Endodermal cell (in vitro differentiated cells): ENCODE measurements at places on chromosomes 6 and 20. TPM values are rescaled to one million over a fixed set of nuclear protein-coding genes. Genes with fewer than 3 reads are reported as not detected.

The SIRPB2 gene
- not detected in 3 replicates for total RNA-seq

The PRDM1 gene
- 68.4 and 74.3 TPM in 2 replicates for total RNA-seq

The PROKR2 gene
- not detected in 3 replicates for total RNA-seq

The GNAS-AS1 gene
- 5.6 to 11.5 TPM (median 9.7 TPM) in 3 replicates for total RNA-seq

The EDN3 gene
- 0.20 TPM in 1 of 2 replicates, not detected in the other for total RNA-seq

The NOX3 gene
- not detected in 3 replicates for total RNA-seq

DNA sequence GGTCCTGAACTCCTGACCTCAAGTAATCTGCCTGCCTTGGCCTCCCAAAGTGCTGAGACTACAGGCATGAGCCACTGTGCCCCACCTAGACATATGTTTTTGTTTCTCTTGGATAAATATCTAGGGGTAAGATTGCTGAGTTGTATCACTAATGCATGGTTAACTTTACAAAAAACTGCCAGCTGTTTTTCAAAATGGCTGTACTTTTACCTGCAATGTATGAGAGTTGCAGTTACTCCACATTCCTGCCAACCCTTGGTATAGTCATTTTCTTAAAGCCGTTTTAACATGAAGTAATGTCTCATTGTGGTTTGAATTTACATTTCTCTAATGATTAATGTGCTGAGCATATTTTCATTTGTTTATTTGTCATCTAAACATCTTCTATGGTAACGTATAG is 289.7 kb downstream of the UTRN start:
- no peaks in the 10 kb centered on the region for H3K4me1 ChIP-seq
- H3K4me3 ChIP-seq, result no peak overlapping the region
- peaks cover 18% of the 10 kb centered on the region for H3K36me3 ChIP-seq

- no peaks in the 10 kb centered on the region for H3K4me1 ChIP-seq
- no peak overlapping the region for H3K27ac ChIP-seq
- no peak overlapping the region for H3K4me3 ChIP-seq
Observed at GRCh38 chr20:24737212-24737850, 211.7 kb upstream of the CST7 start.

- no peak overlapping the region for H3K4me3 ChIP-seq
- H3K27ac ChIP-seq, result no peak overlapping the region
- no peak for DNase-seq
- no peaks in the 10 kb centered on the region for H3K27me3 ChIP-seq
- H3K4me1 ChIP-seq, result no peaks in the 10 kb centered on the region
Observed at GRCh38 chr6:135114355-135115145, 59.9 kb upstream of the HBS1L start.

DNA sequence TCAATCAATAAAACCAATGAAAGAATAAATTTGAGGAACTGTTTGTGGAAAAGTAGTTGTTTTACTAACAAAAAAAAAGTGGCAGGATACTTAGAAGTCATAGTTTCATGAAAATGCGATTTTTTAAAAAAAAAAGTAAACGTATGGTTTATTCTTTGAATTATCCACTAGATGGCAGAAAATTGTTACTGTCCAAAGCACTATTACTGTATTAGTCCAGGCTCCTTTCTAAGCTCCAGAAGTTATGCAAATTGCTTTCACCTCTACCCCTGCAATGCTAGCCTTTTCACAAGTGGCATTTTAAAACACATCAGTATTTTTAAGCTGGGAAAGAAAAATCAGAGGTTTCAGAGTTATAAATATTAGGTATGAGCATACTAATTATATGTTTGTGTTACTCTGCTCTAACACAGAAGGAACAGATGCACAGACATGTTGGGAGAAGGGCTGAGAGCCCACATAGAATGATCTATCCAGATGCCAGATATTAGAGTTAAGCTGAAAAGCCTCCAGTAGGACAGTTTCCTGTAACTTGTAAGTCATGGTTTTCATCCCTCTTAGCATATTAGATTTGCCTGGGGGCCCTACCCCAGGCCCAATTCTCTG is 63.9 kb downstream of the FHL5 start:
- H3K27ac ChIP-seq, result no peak overlapping the region
- H3K4me1 ChIP-seq, result no peaks in the 10 kb centered on the region
- no peak for DNase-seq
- H3K4me3 ChIP-seq, result no peak overlapping the region

DNA sequence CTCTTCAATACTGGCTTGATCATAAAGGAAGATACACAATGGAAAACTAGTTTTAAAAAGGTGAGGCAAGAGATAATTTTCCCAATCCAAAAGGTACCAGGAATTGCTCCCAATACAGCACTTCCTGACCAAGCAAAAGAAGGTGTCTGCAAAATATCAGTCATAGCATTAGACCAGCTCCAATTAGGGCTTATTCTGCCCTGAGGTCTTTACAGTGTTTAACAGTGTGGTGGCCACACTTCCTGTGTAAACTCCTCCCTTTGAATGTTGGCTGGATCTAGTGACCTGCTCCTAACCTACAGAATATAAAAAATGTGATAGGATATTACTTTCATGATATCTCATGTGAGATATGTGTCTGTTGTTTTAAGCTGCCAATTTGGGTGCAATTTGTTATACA is 57.1 kb upstream of the BTN3A2 start:
- no peak for DNase-seq
- no peak overlapping the region for H3K27ac ChIP-seq
- H3K4me3 ChIP-seq, result no peak overlapping the region
- H3K4me1 ChIP-seq, result no peaks in the 10 kb centered on the region
- H3K36me3 ChIP-seq, result no peaks in the 10 kb centered on the region
- no peaks in the 10 kb centered on the region for H3K27me3 ChIP-seq

DNA sequence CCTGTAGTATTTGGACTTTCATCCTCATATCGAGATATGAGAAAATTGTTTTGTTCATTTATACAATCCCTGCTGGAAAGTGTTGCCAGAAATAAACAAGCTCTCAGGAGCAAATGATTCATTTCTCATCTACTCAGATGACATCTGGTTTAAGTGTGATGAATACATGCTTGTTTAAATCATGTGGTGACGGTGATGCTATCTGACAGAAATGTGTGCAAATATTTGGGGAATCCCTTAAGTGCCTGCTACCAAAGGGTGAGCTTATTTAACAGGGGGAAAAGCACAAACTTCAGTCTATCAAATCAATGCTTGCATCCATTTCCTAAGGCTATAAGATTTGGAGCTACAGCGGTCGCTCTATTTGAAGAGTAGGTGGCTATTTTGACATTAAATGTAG is 368.3 kb upstream of the SASH1 start:
- no peaks in the 10 kb centered on the region for H3K27me3 ChIP-seq
- H3K4me1 ChIP-seq, result peaks cover 11% of the 10 kb centered on the region
- no peak overlapping the region for H3K4me3 ChIP-seq
- DNase-seq, result no peak
- no peaks in the 10 kb centered on the region for H3K36me3 ChIP-seq

- no peak overlapping the region for H3K4me3 ChIP-seq
- H3K27ac ChIP-seq, result no peak overlapping the region
- peak; percentile 94 for DNase-seq
Observed at GRCh38 chr20:59525500-59526241, 78.7 kb upstream of the PHACTR3 start.

DNA sequence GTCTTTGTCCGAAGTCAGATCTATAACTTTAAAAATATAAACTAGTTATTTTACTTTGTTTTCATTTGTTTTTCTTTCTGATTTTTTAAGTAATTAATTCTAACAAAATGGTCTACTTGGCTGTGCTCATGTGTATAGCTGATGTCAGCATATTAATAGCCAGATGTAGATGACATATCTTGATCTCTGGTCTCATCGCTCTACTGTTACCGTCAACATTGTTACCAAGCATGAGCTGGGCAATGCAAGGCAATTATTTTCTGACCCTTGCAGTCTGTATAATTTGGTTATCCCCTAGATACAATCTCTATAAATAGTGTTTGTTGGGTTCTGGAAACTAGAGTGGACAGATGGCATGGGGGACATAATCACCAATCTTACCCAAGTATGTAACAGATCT is 151.6 kb upstream of the PTPRK start:
- no peaks in the 10 kb centered on the region for H3K36me3 ChIP-seq
- H3K27me3 ChIP-seq, result no peaks in the 10 kb centered on the region
- no peak overlapping the region for H3K27ac ChIP-seq
- H3K4me1 ChIP-seq, result no peaks in the 10 kb centered on the region
- no peak overlapping the region for H3K4me3 ChIP-seq
- DNase-seq, result no peak

GRCh38 chr6:167851370-167851952 is 24.8 kb downstream of the AFDN start:
- no peak for DNase-seq
- H3K4me3 ChIP-seq, result no peak overlapping the region
- H3K4me1 ChIP-seq, result peaks cover 16% of the 10 kb centered on the region
- H3K27ac ChIP-seq, result no peak overlapping the region
- H3K36me3 ChIP-seq, result no peaks in the 10 kb centered on the region

DNA sequence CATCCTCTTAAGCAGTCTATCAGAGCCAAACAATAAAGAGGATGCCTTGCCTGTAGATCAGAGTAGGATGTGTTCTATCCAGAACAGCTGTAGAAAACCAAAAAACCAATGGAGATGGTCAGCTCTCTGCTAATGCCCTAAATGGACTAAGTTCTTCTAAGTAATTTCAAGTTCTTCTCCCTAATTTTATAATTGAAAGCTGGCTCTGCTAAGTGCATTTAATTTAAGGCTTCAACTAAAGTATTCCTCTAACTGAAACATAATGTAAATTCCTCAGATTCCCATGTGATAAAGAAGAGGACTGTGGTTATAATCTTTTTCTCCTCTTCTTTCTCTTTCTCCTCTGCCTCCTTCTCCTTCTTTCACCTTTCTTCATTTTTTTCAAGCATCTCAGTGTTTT is 709.5 kb downstream of the KIF16B start:
- no peak overlapping the region for H3K4me3 ChIP-seq
- no peaks in the 10 kb centered on the region for H3K4me1 ChIP-seq
- no peaks in the 10 kb centered on the region for H3K36me3 ChIP-seq
- DNase-seq, result no peak

- H3K27me3 ChIP-seq, result no peaks in the 10 kb centered on the region
- H3K4me1 ChIP-seq, result no peaks in the 10 kb centered on the region
- H3K4me3 ChIP-seq, result no peak overlapping the region
- DNase-seq, result no peak
- H3K36me3 ChIP-seq, result no peaks in the 10 kb centered on the region
Observed at GRCh38 chr6:77021778-77022177, 441.5 kb downstream of the HTR1B start.

DNA sequence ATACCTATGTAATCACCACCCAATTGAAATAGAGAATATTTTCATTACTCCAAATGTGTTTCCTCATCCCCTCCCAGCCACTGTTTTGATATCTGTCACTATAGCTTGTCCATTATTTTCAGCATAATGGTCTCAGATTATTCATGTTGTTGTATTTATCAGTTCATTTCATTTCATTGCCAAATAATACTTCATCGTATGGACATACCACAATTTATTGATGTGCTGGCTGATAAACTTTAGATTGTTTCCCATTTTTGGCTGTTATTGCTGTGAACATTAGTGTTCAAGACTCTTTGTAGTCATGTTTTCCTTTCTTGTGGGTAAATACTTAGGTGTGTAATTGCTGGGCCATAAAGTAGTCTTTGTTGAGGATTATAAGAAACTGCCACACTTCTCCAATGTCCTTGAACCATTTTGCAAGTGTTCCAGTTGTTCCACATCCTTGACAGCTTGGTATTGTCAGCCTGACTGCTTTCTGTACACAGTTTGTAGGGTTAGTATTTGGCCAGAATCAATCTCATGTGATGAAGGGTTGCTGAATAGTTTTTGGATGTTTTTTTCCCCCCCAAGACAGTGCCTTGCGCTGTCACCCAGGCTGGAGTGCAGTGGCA is 44.3 kb downstream of the JARID2 start:
- no peak overlapping the region for H3K27ac ChIP-seq
- no peaks in the 10 kb centered on the region for H3K27me3 ChIP-seq
- no peak for DNase-seq
- peaks cover 19% of the 10 kb centered on the region for H3K36me3 ChIP-seq
- H3K4me3 ChIP-seq, result no peak overlapping the region
